ENCODE measurements at places on chromosomes 6 and 20.
A peak's percentile ranks its signal among the peaks of the same experiment; 100 is the strongest.

GRCh38 chr20:4060064-4060795 is 44.9 kb upstream of the RNF24 start:
- no peak for DNase-seq

DNA sequence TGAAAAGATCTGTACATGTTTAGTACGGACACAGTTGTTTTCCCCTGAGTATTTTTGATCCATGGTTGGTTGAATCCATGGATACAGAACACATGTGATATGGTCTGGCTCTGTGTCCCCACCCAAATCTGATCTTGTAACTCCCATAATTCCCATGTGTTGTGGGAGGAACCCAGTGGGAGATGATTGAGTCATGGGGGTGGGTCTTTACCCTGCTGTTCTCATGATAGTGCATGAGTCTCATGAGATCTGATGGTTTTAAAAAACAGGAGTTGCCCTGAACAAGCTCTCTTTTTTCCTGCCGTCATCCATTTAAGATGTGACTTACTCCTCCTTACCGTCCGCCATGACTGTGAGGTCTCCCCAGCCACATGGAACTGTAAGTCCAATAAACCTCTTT is 139.2 kb downstream of the CDKAL1 start:
- no peak for DNase-seq

GRCh38 chr20:41408156-41408794 is 41.7 kb upstream of the EMILIN3 start:
- DNase-seq = no peak

- no peak for DNase-seq
These were observed 175.6 kb downstream of the SYNE1 start for GRCh38 chr6:152461556-152461955.

GRCh38 chr6:170022827-170023619 is 267.9 kb downstream of the DLL1 start:
- no peak for DNase-seq

GRCh38 chr6:132865364-132865763 is 51.0 kb downstream of the RPS12 start:
- no peak for DNase-seq

DNA sequence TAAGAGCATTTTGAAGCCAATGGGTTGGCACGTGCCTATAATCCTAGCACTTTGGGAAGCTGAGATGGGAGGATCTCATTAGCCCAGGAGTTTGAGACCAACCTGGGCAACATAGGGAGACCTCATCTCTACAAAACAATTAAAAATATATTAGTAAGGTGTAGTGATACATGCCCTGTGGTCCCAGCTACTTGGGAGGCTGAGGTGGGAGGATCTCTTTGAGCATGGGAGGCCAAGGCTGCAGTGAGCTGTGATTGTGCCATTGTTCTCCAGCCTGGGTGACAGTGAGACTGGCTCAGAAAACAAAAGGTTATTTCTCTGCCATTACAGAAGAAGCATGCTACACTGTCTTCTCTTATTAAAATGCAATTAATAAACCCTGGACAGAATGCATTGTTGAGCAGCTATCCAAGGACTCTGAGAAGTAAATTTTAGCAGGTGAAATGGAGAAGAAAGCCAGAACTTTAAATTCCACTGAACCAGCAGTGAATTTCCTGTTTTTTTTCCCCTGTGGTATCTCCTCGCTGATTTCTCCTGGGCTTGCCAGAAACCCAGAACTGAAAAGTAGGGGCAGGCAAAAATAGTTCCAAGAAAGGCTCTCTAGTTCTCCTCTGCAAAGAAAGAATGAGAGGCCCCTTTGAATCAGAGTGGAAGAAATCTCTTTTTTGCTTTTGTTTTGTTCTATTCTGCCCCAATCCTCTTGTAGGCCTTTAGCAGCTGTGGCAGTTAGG is 8.4 kb downstream of the AMD1 start:
- DNase-seq = no peak

- no peak for DNase-seq
These were observed 83.0 kb downstream of the BANF2 start for GRCh38 chr20:17782768-17783167.

- peak; percentile 18 for DNase-seq
These were observed 189.3 kb downstream of the ERMARD start for GRCh38 chr6:169940481-169941271.

DNA sequence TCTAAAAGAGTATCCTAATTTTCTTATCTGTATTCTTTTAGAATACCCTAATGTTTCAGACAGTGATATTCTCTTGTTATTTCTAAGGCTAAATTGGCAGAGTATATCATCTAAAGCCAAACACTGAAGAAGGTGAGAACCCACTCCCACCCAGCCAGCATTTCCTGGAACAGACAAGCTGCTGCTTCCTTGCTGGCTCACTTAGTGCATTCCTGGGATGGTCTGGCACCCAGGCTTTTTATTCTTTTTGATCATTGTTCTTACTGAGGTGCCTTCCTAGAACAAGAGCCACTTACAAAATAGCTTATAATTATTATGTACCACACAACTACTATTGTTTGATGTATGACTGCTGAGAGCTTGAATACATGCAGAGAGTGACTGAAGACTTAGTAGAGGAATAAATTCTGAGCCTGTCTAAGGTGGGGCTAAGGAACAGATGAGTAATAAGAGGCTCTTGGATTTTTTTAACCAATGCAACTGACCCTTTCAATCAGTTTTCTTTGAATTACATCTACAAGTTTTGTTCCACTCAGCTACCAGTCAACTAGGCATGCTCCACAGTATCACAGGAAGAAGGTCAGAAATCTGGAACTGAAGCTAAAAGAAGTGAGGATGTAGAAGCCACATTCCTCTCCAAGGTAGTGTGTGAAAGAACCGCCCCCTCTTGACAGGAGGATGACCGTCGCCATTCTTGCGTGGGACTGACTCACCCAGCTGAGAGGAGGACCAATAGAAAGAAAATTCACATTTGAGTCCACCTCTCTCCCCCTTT is 30.1 kb downstream of the PRPH2 start:
- peak; percentile 37 for DNase-seq

GRCh38 chr20:31966991-31967655 is 828 bp upstream of the XKR7 start:
- DNase-seq = no peak

DNA sequence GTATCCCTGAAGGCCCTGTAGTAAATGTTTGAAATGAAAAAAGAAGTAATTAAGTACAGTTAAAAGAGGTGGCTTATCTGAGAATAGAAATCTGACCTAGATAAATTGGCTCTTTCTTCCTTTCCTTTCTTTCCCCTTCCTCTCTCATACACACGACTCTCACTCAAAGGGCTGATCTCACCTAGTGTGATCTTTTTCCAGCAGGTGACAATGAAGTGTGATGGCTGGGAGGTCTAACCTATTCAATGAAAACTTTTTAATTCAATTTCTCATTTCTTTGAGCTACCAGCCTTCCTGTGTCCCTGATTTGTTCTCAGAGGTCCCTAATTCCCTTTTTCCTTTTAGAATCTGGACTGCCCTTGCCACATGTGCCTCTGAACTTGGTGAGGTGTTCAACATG is 118.0 kb upstream of the RIMS1 start:
- no peak for DNase-seq

DNA sequence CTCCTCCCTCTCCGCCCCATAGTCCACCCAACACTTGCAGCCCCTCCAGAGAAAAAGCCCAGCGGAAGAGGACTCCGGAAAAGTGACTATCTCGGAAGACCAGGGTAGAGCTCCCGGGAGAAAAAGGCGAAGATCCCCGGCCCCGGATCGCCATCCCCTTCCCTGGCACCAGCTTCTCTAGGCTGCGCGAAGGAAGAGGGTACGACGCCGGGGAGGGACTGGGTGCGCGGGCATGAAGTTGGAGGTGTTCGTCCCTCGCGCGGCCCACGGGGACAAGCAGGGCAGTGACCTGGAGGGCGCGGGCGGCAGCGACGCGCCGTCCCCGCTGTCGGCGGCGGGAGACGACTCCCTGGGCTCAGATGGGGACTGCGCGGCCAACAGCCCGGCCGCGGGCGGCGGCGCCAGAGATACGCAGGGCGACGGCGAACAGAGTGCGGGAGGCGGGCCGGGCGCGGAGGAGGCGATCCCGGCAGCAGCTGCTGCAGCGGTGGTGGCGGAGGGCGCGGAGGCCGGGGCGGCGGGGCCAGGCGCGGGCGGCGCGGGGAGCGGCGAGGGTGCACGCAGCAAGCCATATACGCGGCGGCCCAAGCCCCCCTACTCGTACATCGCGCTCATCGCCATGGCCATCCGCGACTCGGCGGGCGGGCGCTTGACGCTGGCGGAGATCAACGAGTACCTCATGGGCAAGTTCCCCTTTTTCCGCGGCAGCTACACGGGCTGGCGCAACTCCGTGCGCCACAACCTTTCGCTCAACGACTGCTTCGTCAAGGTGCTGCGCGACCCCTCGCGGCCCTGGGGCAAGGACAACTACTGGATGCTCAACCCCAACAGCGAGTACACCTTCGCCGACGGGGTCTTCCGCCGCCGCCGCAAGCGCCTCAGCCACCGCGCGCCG is 822 bp downstream of the FOXQ1 start:
- DNase-seq = peak; percentile 31

- no peak for DNase-seq
These were observed 149.5 kb downstream of the ANKRD60 start for GRCh38 chr20:58078741-58079522.

GRCh38 chr20:24908642-24909041 is 40.4 kb upstream of the CST7 start:
- no peak for DNase-seq

GRCh38 chr20:59193325-59193724 is 29.7 kb downstream of the ZNF831 start:
- DNase-seq = no peak

GRCh38 chr6:26743157-26743821 is 83.7 kb upstream of the ZNF322 start:
- DNase-seq = peak; percentile 62

DNA sequence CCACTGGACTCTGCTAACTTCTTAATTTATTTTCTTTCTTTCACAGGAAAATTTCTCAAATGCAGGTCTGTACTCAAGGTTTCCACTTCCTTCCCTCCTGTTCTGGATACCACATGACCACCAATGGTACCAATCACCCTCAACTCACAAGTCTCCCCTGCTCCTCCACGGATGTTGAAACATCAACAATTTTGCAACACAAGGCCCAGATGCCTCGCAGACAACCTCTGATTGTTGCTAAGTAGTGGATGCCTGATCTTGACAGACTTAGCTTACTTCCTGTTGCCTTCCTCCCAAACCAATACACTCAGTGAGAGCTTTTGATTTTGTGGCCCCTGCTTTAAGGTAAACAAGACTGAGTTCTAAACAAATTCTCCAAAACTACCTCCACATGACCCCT is 146.6 kb downstream of the FRK start:
- no peak for DNase-seq

- no peak for DNase-seq
These were observed 9.4 kb downstream of the SNX9 start for GRCh38 chr6:157832250-157832967.

- DNase-seq = no peak
These were observed 7.1 kb upstream of the DST start for GRCh38 chr6:56649782-56650181.

- DNase-seq = no peak
These were observed 120.7 kb downstream of the DHX35 start for GRCh38 chr20:39082622-39083398.

DNA sequence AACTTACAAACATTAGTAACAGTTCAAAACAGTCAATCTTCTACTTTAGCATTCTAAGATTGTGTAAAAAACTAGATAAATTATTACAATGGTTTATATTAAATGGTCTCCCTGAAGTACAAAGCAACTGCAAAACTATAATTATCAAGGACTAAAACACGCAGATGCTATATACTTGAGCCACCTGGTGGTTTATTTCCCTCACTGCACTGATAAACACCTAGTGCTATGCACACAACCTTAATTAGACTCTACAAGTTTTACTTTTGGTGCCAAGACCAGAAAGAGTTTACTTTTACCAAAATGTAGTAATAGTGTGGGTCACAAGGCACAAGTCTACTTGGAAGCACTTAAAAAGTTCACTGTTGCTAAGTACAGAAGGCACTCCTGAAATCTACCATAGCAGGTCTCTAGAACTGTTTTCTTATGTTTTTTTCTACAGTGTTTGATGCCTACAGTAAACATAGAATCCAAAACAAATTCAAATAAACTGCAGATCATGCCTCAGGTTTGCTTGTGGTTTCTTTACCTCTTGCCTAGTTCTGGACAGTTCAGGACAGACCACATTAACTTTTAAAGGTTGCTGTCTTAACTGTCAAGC is 49.2 kb downstream of the GMDS start:
- peak; percentile 29 for DNase-seq

All from stimulated activated CD8-positive, alpha-beta memory T cell treated with anti-CD3 and anti-CD28 coated beads, Interleukin-4, amount 100 ng/mL, for 48 hours (primary cell).